Eye (tissue), 1 donor: ENCODE measurements at places on chromosomes 7 and 10.

DNA sequence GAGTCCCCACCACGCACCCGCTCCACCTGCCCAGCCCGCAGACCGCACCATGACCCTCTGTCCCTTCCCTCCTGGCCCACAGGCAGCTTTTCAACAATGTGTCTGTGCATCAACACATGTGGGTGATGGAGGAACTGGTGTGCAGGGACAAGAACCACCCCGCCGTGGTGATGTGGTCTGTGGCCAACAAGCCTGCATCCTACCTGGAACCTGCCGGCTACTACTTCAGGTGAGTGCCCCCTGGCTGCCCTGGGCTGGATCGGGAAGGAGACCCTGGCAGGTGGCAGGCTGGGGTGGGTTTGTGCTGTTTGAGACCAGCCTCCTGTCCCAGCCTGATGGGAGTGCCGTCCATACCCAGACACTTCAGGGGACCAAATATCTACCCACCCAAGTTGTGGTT is 69.6 kb downstream of the ZNF727 start:
- no peak for DNase-seq

DNA sequence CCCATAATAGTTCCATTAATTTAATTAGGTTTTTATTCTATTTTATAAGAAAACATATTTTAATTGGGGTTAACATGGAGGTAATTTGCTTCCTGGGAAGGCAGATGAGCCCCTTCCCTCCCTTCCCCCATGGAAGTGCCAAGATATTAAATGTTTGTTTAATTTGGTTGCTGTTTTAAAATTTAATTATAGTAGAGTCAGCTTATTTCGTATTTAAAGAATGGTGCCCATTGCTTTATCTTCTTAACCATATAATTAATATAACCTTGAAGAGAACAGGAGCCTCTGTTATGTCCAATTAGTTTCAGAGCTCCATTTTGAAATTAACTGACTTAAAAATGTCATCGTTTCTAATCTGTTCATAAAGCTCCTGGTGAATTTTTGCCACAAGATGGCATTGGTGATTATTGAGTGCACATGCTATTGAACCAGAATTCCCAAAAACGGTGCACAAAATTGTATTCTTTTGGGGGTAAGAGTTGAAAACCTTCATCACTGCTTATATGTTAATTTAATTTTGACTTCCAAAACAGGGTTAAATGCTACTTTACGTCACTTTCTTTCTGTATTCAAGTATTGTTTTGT is 26.0 kb downstream of the KLHDC10 start:
- peak; percentile 36 for DNase-seq

GRCh38 chr10:89516149-89516832 is 19.1 kb downstream of the SLC16A12 start:
- peak; percentile 77 for DNase-seq

DNA sequence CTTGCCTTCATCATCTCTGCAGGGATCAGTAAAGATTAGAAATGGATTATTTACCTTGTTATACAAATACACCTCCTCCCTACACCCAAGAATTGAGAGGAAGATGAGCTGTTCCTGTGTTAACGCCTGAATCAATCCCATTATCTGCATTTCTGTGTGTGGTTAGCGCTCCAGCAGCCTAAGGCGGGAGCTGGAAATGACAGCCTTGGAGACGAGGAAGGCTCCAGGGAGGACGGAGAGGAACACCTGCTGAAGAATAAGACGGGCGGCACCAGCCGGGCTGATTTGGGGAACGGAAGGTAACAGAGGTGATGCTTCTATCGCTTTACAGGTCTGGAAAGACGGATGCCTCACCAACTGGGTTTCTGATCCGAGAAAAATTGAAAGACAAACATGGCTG is 34.2 kb upstream of the DDC start:
- peak; percentile 60 for DNase-seq

- no peak for DNase-seq
These were observed 123.6 kb downstream of the PON1 start for GRCh38 chr7:95200741-95201140.

- no peak for DNase-seq
These were observed 28.9 kb upstream of the SVIL start for GRCh38 chr10:29663718-29664117.
